ENCODE measurements at places on chromosomes 5 and 9. TPM values are rescaled to one million over a fixed set of nuclear protein-coding genes. Genes with fewer than 3 reads are reported as not detected.

- no peak for DNase-seq
These were observed 22.5 kb upstream of the MLANA start for GRCh38 chr9:5868235-5868634.

DNA sequence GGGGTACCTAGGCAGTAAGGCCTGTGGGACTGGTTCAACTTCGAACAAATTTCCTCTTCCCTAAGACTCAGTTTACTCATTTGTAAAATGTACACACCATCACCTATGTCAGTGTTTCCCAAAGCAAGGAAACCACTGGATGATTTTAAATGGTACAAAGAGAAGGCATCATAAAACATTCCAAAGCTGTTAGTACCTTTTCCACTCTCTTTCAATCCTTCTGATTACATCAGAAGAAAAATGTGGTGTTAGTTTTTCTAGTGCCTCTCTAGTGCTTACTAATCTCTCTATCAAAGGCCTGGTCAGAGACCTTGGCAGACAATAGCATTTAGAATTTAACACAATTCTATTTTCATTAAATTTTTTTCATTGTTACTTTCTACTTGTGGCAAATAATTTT lies 18.1 kb downstream of the NR6A1 start:
- DNase-seq = no peak

DNA sequence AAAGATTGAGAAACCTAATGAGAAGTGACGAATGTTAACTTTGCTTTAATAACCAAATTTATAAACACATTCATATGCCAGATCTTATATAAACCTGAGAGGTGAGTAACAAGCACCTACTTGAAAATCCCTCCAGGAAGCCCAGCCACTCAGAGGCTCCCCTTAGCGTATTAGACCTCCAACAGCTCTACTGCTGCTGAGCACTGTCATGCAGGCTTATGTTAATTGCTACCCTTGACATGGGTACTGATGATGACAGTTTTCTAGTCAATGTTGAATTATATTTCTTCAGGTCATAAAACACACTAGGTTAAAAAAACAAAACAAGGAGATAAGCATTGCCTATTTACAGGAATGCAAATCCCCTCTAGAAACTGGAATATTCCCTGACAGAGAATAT lies 161.2 kb downstream of the MPDZ start:
- DNase-seq = no peak

The APBA1 gene
- 7.1 TPM for total RNA-seq

The CIZ1 gene
- 18.3 TPM for total RNA-seq

DNA sequence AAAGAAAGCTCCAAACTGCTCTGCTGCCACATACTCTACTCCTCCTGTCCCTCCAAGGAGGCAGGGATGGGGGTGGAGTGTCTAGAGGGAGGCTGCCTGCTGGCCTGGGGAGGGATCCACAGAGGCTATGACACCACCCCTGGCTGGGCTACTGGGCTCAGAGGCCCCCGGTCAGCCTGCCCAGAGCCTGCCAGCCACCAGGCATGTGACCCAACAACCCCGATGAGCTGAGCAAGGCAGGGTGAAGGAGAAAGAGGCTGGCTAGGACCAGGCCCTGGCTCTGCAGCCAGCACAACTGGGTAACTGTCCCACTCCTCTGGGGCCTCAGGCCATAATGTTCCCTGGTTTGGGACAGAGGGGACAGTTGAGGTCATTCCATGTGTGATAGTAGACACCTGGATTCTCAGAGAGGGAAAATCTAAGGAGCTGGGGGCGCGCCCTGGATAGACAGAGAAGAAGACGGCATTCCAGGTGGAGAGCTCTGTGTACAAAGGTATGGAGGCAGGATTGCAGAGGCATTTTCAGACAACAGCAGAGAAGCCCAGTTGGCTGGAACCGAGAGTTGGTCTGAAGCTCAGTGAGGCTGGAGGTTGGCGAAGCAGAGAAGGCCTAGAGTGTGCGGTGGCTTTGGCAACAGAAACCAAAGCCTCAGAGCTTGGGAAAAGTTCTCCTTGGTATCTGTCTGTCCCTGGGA lies 33.8 kb upstream of the IL17B start:
- no peak for DNase-seq

DNA sequence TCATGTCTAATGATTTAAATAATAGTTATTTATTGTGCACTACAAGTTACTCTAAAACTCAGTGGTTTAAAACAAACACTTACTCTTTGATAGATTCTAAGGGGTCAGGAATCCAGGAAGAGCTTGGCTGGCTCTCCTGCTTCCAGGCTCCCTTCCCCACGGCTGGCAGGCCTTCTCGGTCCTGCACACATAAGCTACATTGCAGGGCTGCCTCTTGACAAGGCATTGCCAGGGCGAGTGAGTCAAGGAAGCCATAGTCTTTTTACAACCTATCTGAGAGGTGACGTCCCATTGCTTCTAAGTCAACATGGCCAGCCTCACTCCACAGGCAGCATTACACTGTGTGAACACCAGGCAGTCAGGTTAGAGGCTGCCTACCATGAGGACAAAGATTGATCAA lies 119.8 kb downstream of the AUH start:
- DNase-seq = no peak

- no peak for DNase-seq
These were observed 202.6 kb downstream of the FER start for GRCh38 chr5:108950276-108950675.

The GOLPH3 gene
- total RNA-seq = 55.0 TPM

- DNase-seq = no peak
These were observed 23.2 kb downstream of the SLC46A2 start for GRCh38 chr9:112867275-112867991.

GRCh38 chr5:115625579-115626444 lies at the start of gene TMED7:
TMED7 (minus strand) TSS chr5:115626036; CDS start chr5:115625792, 244 bp downstream.
- DNase-seq = peak; percentile 99

The BTNL3 gene
- total RNA-seq = not detected

DNA sequence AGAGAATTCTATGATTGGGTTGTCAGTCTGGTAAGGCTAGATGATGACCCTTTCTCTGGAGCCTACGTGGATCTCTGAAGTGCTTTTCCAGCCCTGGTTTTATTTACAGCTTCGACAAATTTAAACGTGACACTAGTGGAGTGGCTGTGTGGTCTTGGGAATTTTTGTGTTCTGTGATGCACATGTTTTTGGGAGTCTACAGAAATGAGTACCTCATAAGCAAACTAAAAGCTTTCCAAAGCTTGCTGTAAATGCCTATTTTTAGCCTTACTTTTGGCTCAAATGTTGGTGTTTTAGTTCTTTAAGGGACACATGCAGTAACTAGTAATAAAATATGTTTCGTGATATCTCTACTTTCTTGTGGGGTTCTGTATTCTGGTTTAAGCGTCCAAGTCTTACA lies 3.3 kb downstream of the LARP1 start:
- DNase-seq = no peak

DNA sequence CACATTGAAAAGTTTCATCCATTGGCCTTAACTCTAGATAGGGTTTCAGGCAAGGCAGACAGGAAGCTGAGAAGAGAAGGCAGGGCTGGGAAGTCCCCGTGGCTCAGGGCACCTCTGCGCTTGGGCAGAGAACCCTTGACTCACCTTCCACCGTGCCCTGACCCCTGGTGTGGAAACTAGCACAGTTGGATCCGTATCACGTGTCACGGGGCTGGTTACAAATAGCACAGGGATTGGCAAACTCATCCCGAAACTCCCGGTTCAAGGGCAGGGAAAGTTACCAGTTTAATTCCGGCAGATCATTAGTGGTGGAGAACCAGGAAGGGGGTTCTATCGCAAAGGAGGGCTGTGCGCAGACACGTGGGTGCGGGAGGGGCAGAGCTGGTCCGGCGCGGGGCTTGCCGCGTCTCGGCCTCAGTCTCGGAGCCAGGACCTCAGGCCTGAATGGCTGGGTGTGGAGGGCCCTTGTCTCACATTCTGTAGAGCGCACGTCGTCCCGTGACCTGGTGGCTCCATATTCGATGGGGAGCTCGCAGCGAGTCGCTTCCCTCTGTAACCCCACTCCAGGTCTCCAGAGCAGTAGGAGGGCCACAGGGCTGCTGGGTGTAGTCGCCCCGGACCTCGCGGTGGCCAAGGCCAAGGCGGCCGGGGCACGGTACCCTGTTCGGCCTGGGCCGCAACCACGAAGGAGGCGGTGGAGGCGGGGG lies 771 bp upstream of the TMEM171 start:
- peak; percentile 8 for DNase-seq

DNA sequence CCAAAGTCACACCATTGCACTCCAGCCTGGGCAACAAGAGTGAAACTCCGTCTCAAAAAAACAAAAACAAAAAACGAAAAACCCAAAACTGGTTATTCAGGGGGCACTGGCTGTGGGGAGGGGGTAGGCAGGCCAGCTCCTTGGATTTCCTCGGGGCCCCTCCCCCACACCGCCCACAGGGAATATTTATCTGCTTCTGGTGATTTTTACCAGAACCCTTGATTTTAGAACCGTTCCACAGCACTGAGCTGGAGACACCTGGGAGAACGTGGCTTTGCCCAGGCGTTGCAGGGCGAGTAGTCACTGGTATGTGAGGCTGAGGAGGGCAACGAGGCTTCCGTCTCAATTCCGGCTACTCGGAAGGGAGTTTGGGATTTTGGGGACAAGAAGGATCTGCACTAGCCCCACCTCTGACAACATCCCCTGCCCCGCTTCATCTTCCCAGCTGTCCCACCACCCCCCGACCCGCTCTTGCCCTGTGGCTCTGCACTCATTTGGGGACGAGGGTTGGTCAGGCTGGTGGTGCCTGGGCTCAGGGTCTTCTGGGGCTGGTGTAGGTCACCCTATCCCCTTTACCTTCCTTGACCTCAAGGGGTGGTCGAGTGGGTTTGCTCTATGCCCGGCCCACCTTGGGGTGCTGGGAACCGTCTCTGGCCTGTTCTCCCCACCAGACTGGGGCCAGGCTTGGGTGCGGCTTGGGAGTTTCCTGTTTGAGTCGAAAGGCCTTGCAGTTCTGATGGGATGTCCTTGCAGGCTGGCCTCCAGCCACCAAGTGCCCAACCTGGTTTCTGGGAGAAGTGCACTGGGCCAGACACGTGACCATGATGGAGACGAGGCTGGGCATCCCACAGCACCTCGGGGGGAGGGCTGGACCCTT lies 3.5 kb downstream of the AHRR start:
- no peak for DNase-seq

DNA sequence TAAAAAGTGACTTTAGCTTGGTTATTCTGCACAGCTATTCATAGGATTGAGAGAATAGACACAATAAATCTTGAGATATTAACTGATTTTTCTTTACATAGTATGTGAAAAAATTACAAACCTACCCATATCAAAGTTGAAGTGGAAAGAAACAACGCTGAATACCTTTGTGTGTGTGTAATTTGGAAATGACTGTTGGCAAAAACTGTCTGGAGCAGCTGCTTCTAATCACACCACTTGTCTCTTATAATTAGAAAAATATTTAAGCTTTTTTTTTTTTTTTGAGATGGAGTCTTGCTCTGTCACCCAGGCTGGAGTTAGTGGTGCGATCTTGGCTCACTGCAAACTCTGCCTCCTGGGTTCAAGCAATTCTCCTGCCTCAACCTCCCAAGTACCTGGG lies 110.8 kb upstream of the POC5 start:
- no peak for DNase-seq

GRCh38 chr5:152164860-152165259 lies 240.2 kb upstream of the GLRA1 start:
- no peak for DNase-seq

DNA sequence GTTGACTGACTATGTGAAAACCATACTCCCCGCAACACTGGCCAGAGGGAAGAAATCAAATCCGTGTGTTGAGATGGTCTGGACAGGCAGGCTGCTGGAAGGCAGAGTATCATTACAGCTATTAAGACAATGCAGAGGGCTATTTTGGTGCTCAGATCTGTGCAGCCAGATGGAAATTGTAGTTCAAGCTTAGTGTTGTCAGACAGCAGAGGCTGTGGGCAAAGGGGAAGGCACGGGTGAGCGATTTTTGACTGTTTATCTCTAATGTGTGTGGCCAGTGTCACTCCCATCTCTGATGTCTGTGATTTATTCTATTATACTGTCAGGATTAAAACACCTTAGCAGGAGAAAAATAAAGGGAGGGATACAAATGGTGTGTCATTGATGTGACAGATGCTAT lies 984.4 kb upstream of the WWC1 start:
- DNase-seq = no peak

- no peak for DNase-seq
These were observed 475.3 kb upstream of the TRPC7 start for GRCh38 chr5:136840601-136841000.

The MSX2 gene
- 0.13 TPM for total RNA-seq

The GTF3C5 gene
- 37.4 TPM for total RNA-seq

The SEMA4D gene
- 4.9 TPM for total RNA-seq

The TRIM36 gene
- 0.26 TPM for total RNA-seq

DNA sequence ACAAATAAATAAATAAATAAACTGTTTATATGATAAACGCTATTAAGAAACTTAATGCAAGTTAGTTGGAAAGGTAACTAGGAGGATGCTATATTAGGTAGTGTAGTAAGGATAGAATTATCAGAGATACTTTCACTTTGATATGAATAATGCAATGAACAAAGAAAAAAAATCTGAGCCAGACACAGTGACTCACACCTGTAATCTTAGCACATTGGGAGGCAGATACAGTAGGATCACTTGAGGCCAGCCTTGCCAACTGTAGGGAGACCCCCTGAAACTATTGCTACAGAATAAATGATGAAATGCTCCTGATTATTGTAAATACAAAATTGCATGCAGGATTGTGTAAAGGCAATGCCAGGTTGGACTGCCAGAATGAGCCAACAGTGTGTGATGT lies 109.2 kb downstream of the ANXA2R start:
- no peak for DNase-seq

The CYSRT1 gene
- total RNA-seq = 0.13 TPM

The C5orf58 gene
- total RNA-seq = not detected

The GLRA1 gene
- not detected for total RNA-seq

- DNase-seq = no peak
These were observed 150.4 kb upstream of the POU5F2 start for GRCh38 chr5:93891491-93892480.

The SLC1A1 gene
- 7.2 TPM for total RNA-seq

The AGPAT2 gene
- total RNA-seq = 38.3 TPM

DNA sequence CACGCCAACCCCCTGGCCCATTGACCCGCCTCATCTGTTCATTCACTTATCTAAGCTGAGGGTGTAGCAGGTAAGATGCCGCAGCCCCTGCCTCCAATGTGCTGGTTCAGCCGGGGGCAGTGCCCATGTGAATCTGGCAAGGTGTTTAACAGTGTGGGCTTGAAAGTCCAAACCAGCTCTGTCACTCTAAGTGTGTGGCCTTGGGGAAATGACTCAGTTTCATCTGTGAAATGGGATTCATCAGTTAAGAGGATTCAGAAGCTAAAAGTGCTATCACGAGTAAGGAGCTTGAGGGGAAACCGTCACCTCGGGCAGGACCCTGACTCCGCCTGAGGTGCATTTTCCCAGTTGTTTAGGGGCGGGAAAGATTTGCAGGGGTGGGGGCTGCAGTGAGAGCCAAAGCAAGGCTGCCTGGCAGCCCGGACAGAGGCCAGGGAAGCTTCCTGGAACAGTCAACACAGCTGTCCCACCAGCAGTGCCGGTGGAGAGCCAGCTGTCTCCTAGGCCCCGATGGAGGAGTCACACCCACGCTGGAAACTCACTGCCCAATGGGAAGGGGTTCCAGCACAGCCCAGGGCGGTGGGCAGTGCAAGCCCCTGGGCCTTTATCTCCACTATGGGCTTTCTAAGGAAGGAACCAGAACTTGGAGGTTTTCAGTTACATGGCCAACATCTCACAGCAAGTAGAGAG lies 9.7 kb upstream of the URM1 start:
- DNase-seq = no peak
